Regular cardiac myocyte (primary cell): ENCODE measurements at places on chromosomes 13 and 19. TPM values are rescaled to one million over a fixed set of nuclear protein-coding genes. Genes with fewer than 3 reads are reported as not detected.

Gene MISP3
- total RNA-seq = 0.19 and 1.4 TPM in 2 replicates

Gene SBSN
- 0.19 and 2.0 TPM in 2 replicates for total RNA-seq

Gene OR7D2
- total RNA-seq = not detected in 2 replicates

Gene CPB2
- not detected in 2 replicates for total RNA-seq

Gene SAFB2
- 37.8 and 41.4 TPM in 2 replicates for total RNA-seq

Gene SMIM24
- not detected in 2 replicates for total RNA-seq

Gene NFIX
- total RNA-seq = 22.4 and 34.1 TPM in 2 replicates

Gene VWA8
- 16.7 and 29.9 TPM in 2 replicates for total RNA-seq

Gene ZNF546
- 6.7 and 7.6 TPM in 2 replicates for total RNA-seq

Gene GSX1
- not detected in 2 replicates for total RNA-seq

Gene FGF21
- total RNA-seq = not detected in 2 replicates

Gene AZU1
- not detected in 2 replicates for total RNA-seq

Gene NXNL1
- not detected in 2 replicates for total RNA-seq
